GM19239 (cell line): ENCODE measurements at places on chromosomes 12 and 14.

GRCh38 chr12:42759622-42760273 is 170.2 kb upstream of the PRICKLE1 start:
- no peak for DNase-seq

DNA sequence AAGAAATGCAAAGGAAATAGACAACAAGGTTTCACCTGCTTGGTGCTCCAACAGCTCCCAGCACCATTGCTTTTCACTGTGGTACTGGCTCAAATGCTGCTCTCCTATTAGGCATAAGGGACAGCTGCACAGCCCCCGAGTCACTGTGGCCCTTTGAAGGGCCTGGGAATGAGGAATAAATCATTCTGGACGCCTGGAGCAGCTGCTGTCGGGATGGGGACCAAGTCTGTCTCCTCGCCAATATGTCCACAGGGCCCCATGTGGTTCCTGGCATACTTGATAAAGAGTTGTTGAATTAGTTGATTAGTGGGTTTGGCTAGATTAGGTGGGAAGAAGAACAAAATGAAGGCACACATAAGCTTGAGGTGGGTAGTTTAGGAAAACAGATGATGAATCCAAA is 13.1 kb upstream of the NGB start:
- DNase-seq, result no peak

DNA sequence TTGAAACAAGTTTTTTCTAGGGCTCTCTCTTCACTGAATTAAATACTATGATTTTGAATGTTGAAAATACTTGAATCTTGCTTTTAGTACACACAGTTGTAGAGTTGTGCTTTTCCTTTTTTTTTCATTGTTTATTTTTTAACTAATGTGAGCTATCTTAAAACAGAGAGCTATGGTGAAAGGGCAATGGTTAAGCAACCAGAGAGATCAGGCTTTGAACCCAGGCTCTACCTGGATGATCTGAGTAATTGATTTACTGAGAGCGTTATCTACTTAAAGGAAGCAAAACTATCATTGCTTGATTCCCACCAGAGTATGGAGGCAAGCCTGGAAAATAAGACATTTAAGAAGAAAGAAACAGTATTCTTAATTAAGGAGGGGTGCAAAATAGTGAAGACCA is 138.6 kb downstream of the DUSP6 start:
- DNase-seq, result no peak

GRCh38 chr12:103626498-103626897 is 39.4 kb downstream of the STAB2 start:
- DNase-seq, result no peak

DNA sequence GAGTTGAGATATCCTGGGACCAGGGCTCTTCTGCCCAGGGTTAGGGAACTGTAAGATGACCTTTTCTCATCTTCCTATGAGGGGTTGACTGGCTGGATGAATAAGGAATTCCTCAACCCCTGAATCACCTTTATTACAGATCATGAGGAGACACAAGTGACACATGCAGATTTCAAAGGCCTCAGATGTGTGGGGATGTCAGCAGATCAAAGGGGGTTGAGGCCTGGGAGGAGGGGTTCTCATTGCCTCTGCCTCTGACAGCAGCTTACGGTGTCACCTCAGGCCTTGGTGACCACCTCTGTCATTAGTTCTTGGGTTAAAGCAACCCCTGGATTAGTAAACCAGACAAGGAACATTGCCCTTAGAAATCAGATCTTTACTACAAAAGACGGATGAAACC is 2.1 kb upstream of the KRT72 start:
- DNase-seq, result no peak

DNA sequence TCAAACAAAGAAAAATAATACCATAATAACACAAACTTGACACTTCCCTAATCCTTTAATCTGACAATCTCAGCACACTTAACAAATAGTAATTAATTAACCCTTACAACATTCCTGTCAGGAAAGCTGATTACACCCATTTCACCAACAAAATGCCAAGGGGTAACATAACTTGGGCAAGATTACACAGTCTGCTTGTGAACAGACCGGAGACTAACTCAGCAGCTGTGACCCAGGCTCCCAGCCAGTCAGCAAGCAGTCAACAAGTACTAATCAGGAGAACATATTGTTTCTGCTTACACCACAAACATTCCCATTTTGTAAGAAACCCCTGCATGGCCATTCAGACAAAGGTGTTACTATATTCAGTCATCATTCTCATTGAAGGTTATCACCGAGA is 592.5 kb upstream of the FLRT2 start:
- no peak for DNase-seq

DNA sequence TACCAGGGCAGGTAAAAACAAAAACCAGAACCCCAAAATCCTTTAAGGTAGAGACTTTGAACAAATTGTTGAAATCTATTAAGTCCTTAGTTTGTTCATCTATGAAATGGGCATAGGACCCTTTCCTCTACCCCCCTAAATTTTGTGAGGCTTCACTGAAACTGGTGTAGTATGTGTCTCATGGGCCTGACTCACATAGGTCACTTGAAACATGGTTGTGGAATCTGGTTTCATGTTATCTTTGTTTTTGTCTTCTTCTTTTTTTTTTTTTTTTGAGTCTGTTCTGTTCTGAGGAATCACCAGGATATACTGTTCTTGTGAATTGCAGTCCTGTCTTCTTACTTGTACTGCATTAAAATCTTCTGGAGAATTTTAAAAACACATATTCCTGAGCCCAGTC is 202.2 kb downstream of the KTN1 start:
- DNase-seq, result no peak

DNA sequence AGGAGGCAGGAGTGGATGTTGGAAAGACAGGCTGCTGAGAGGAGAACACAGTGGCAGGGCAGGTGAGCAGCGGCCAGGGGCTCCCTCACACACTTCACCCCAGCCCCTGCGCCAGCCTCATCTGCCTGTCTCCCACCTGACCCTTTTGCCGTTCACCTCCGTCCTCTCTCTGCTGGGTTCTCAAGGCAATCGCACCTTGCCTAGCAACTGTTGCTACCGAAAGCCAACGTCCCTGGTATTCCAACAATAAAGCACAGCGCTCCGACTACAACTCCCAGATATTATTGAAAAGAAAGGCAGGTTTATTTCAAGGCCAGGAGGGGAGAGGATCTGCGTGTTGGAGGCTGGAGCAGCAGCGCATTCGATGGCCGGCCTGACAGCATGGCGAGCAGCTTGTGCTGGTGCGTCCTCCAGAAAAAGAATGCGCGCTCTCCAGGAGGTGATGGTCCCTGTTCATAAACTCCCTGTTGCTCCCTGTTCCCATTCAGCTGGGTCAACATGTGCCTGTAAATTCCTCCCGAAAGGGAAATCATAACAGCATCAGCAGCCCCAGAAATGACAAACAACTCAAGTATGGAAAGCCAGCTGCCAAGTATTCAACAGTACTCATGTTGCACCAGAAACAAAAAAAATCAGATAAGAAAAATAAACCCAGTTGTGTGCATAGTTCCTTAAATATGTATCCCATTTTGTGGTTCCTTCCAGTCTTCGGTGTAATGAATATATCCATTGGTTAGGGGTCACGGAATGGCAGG is 153.0 kb upstream of the DIO3 start:
- DNase-seq, result no peak

GRCh38 chr12:120224304-120225199 is 23.6 kb upstream of the RPLP0 start:
- no peak for DNase-seq

GRCh38 chr14:96126339-96126782 is 78.3 kb upstream of the BDKRB2 start:
- DNase-seq, result no peak

DNA sequence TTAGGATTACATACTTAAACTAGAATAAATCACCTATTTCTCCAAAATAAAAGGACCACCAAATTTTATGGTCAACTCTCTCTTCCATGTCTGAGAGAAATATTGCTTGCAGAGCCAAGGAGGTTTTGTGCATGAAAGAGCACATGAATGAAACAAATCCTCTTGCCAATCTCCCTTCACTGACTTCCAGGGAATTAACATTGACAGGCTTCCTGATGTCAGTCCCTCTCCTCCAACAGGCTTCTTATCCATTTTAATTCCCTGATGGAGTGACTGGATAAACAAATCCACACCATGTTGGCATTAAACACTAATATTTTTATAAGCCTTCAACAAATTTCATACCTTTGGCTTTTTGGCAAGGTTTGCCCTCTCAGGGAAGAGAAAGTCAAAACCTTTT is 45.3 kb upstream of the CNTN1 start:
- no peak for DNase-seq

GRCh38 chr12:101857043-101857558 is 20.3 kb upstream of the DRAM1 start:
- no peak for DNase-seq

- no peak for DNase-seq
Measured at GRCh38 chr14:35821564-35822411, 4.3 kb upstream of the BRMS1L start.
